Nucleus accumbens (tissue), 56 donors: ENCODE measurements at places on chromosomes 3 and 15.

DNA sequence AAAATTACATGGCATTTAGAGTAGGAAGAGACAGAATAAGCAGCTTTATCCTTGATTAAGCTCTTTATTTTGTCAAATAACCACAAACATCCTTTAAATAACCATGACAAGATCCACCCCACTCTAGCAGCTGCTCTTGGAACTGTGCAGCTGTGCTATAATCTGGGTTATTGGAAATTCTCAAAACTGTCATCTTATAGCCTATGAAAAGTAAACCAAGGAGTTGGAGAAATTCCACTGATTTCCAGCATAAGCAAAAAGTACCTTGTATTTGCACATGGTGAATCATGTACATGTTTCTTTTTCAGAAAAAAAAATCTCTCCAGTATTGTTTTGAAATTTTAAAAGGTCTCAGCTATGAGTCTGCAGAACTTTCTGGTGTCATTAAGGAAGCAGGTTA lies 88.8 kb upstream of the ABI3BP start:
- no peak for DNase-seq

DNA sequence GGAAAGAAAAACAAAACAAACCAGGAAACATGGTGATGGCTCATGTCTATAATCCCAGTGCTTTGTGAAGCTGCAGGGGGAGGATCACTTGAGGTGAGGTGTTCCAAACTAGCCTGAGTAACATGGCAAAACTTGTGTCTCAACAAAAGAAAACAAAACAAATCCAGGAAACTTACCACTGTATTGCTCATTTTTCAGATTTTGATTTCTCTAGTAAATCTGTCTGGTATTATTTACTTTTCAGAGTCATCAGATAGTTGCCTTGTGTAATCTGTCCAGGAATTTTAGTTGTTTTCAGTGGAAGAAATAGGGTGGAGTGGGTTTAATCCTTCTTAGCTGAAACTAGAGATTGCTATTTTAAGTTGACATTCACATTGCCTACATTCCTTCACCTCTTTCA lies 91.8 kb upstream of the ALCAM start:
- no peak for DNase-seq

DNA sequence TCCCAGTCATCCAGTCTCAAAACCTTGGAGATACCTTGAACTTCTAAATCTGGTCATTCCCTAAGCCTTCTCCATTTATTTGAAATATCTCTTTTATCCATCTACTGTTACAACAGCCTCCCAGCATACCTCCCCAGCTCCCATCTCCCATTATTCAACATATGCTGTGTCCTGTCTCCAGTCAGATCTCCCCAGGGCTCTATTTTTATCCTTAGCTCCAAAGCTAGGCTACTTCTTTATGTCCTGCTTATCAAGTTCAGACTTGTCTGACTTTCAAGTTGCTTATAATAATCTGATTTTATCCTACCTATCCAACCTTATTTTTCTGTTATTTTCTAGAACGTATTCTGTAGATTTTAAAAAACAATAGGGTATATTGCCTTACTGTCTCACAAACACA lies 44.2 kb downstream of the IQGAP1 start:
- no peak for DNase-seq

- DNase-seq = no peak
Measured at GRCh38 chr3:12442654-12443501, 41.4 kb upstream of the TSEN2 start.
